Spleen (tissue), 13 donors: ENCODE measurements at places on chromosomes 3 and 15. TPM values are rescaled to one million over a fixed set of nuclear protein-coding genes. Genes with fewer than 3 reads are reported as not detected.

The ISLR gene
- 34.2 TPM for total RNA-seq

The CLRN1 gene
- total RNA-seq, result not detected

The FANCD2 gene
- total RNA-seq, result 10.0 TPM

The RLBP1 gene
- not detected for total RNA-seq

GRCh38 chr15:74319596-74320351 is 47.7 kb downstream of the CYP11A1 start:
- H3K36me3 ChIP-seq, result no peaks in the 10 kb centered on the region
- no peak for DNase-seq
- H3K27me3 ChIP-seq, result no peaks in the 10 kb centered on the region
- no peak overlapping the region for H3K4me3 ChIP-seq
- H3K4me1 ChIP-seq, result peaks cover 60% of the 10 kb centered on the region
- H3K27ac ChIP-seq, result no peak overlapping the region

DNA sequence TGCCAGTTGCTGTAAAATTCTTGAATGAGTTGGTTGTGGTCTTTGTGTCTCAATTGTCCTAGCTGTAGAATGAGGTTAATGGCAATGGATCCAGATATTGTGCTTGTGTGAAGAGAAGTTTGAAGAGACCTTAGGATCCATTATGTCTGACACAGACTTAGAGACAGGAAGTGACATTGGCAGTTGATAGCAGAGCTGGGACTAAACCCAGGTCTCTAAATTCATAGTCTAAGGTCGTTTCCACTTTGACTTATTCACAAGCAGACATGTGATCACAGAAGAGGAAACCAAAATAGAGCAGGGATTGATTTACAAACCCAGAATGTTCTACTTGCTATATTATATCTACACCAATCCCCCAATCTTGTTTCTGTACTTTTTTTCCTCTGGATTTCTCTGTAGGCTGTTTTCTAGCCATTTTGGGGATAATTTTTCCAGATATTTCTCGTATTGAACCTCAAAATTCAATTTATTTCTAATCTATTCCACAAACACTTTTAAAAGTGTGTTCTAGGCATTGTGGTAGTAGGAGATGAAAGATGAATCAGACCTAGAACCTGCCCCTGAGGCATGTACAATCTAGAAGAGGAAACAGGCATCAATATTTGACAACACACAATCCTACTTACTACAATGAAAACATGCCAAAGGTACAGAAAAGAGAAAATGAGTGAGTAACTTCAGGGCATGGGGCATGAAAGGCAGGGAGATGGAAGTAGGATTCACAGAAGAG is 123.3 kb downstream of the NFKBIZ start:
- no peak for DNase-seq
- no peak overlapping the region for H3K27ac ChIP-seq
- H3K4me1 ChIP-seq, result no peaks in the 10 kb centered on the region
- H3K27me3 ChIP-seq, result no peaks in the 10 kb centered on the region

GRCh38 chr3:171788546-171789351 is 21.5 kb downstream of the PLD1 start:
- H3K27me3 ChIP-seq, result no peaks in the 10 kb centered on the region
- no peak overlapping the region for H3K4me3 ChIP-seq
- peaks cover 2% of the 10 kb centered on the region for H3K4me1 ChIP-seq
- no peak overlapping the region for H3K27ac ChIP-seq
- no peak for DNase-seq

DNA sequence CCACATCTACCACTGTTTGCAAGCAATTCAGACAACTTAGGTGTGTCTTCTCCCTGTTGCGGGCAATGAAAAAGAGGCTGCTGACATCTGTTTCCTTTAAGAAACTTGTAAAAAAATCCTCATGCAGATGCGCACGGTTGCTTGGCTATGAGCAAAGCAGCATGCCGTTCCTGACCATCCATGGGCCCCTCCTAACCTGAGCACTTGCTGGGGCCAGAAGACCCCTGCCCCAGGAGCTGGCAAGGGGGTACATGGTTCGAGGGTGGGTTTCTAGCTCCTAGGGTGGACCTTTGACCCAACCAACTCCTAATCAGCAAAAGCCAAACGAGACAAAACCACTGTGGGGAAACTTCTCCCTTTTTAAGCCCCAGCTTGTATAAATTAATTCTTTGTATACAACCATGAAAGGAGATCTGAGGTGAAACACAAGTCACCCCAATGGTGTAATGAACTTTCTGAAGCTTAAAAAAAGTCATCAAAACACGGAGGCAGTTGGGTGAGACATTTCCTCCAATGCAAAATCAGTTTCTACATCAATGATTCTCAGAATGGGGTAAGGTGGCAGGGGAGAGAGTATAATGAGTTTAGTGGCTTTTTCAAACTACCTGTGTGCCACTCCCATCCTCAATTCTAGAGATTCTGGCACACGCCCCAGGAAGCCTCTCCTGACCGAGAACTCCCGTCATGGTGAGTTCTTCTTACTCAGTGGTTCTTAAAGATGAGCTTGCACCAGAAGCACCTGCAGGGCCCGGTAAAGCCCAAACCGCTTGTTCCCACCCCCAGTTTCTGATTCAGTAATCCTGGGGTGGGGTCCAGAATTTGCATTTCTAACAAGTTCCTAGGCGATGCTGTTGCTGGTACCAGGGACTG is 44.1 kb downstream of the CPN2 start:
- H3K4me1 ChIP-seq, result peaks cover 51% of the 10 kb centered on the region
- H3K27me3 ChIP-seq, result no peaks in the 10 kb centered on the region
- peak; percentile 75 for DNase-seq
- no peaks in the 10 kb centered on the region for H3K36me3 ChIP-seq

- H3K4me3 ChIP-seq, result no peak overlapping the region
- DNase-seq, result no peak
- no peaks in the 10 kb centered on the region for H3K4me1 ChIP-seq
- H3K27ac ChIP-seq, result no peak overlapping the region
Measured at GRCh38 chr15:69012761-69013364, 1.6 kb upstream of the NOX5 start.

- no peak for DNase-seq
- H3K4me3 ChIP-seq, result no peak overlapping the region
Measured at GRCh38 chr3:22474706-22475445, 723.9 kb upstream of the ZNF385D start.

DNA sequence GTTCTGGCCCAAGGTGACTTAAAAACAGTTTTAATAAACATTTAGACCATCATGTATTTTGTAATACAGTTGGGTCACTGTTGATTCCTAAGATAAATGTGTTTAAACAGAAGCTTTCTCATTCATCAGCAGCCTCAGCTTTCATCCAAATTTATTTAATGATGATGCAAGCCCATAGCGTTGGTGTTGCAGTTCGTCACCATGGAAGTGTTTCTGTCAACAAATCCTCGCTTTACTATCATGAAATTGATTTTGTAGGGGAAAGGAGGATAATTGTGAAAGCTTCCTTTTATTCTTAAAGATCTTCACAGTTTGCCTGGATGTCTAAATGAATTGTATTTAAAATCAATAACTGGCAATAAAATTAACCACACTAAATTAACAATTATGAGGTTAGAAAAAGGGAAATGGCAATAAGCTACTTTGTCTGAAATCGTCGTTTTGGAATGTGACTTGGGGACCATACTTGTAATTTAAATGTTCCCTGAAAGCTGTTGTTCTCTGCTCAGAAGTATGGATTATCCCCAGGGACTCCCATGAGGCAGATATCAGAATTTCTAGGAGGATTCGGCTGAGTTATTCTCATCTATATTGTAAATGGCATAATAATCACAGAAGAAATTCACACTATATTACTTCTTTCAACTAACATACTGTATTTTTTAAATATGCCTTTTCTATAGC is 29.0 kb downstream of the CMSS1 start:
- H3K4me1 ChIP-seq, result peaks cover 7% of the 10 kb centered on the region
- no peak for DNase-seq
- no peak overlapping the region for H3K4me3 ChIP-seq
- H3K27ac ChIP-seq, result peak overlapping the region; percentile 4

DNA sequence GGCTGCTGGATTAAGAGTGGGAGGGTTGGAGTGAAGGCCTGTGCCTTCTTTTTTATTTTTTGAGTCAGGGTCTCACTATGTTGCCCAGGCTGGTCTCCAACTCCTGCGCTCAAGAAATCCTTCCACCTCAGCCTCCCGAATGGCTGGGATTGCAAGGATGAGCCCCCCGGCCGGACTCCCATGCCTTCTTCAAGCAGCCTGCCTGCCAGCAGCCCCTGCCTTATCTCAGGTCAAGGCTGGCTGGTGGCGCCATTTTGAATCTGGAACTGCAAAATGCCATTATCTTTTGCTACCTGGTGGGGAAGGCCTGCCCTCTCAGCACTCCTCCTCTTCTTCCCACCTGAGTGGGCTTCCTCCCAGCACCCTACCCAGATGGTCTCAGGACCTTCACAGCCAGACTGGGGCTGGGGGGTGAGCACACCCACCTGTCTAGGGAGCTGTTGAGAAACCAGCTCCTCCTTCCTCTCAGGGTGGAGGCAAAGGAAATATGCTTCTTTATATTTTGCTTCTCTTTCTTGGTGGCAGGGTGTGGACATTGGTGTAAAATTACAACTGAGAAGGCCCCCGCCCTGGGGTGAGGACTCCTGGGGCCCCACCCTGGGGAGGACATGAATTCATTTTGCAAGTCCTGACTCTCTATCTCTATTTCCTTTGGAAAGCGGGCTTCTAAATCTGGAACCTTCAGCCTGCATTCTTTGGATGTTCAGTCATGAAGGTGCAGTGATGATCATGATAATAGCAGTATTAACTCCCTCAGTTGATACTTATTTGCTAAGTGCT is 7.7 kb upstream of the FLNB start:
- no peak overlapping the region for H3K27ac ChIP-seq
- no peak overlapping the region for H3K4me3 ChIP-seq
- no peaks in the 10 kb centered on the region for H3K27me3 ChIP-seq
- no peak for DNase-seq

DNA sequence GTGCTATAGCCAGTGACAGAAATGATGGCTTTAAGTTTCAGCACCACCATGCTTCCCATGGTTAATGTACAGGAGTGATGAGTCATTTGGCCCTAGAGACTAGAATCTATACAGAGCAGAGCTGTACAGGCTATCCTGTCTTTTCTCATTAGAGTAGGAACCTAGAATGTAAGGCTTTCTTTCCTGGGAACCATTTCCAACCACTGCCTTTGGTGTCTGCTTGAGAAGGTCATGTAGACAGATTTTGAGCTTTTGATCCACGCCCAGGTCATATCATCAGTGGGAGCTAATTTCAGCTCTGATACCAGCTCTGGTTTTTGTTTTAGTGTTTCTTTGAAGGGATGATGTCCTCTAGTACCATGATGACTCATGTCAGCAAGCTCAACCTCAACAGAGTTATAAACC is 543.1 kb downstream of the NTRK3 start:
- no peaks in the 10 kb centered on the region for H3K36me3 ChIP-seq
- H3K27me3 ChIP-seq, result no peaks in the 10 kb centered on the region
- no peaks in the 10 kb centered on the region for H3K4me1 ChIP-seq
- no peak overlapping the region for H3K4me3 ChIP-seq

DNA sequence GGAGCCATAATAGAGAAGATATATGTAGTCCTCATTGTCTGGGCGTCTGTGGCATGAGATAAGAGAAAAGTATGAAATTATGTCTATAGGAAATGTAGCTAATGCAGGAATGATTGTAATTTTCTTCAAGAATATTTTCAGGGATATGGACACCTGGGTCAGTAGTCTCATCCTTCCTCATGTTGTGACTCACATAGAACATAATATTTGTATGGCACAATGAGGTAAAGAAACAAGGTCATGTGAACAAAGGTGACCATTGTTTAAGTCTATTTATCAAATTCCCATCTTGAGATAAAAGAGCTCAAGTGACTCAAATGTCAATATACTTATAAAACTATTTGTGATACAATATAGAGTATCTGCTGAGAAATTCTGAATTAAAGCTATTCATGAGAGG is 345.5 kb upstream of the ROBO1 start:
- H3K4me1 ChIP-seq, result no peaks in the 10 kb centered on the region
- H3K36me3 ChIP-seq, result no peaks in the 10 kb centered on the region
- H3K4me3 ChIP-seq, result no peak overlapping the region
- H3K27me3 ChIP-seq, result no peaks in the 10 kb centered on the region
- no peak overlapping the region for H3K27ac ChIP-seq

DNA sequence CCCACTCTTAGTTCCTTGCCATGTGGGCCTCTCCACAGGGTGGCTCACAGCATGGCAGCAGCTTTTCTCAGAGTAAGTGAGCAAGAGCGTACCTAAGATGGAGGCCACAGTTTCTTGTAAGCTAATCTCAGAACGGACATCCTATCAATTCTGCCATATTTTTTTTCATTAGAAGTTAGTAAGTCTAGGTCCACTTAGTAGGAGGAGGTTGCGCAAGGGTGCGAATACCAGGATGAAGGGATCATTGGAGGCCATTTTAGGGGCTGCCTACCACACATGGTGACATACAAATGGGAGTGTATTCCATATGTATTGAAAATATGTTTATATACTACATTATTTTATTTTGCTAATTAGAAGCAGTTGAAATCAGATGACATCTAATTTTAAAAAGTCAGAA is 31.5 kb downstream of the NR1D2 start:
- H3K36me3 ChIP-seq, result peaks cover 78% of the 10 kb centered on the region
- H3K4me1 ChIP-seq, result no peaks in the 10 kb centered on the region
- DNase-seq, result no peak
- H3K4me3 ChIP-seq, result no peak overlapping the region
- H3K27ac ChIP-seq, result no peak overlapping the region
- no peaks in the 10 kb centered on the region for H3K27me3 ChIP-seq

DNA sequence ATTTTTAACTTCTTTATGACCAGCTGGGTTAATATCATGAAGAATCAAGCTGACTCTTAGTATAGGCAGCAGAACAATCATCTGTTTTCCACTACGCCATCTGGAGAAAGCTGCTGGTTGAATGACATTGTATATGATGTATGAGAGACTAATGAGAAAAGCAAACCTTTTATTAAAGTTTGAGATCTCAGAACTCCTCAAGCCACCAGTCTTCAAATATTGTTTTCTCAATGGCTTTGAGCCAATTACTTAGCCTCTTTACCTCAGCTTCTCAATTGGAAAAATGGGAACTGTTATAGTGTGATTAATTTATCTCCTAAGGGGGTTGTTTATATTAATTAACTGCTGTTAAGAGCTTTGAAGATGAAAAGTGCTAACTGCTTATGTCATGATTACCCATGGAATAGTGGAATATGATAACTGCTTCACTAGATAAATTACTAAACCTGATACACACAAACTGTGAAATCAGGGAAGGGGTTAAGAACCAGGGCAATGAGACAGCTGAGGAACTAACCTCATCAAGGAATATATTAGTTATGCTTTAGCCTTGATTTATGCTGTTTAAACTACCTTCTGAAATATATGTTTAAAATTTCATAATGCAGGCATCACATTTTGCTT is 330.1 kb downstream of the SOX2 start:
- DNase-seq, result no peak
- H3K27ac ChIP-seq, result no peak overlapping the region
- no peaks in the 10 kb centered on the region for H3K36me3 ChIP-seq

DNA sequence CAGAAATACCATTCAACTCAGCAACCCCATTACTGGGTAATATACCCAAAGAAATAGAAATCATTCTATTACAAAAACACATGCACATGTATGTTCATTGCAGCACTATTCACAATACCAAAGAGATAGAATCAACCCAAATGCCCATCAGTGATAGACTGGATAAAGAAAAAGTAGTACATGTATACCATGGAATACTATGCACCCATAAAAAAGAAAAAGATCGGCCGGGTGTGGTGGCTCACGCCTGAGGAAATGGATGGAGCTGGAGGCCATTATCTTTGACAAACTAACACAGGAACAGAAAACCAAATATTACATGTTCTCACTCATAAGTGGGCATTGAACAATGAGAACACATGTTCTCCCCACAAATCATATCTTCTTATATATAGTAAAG is 75.7 kb upstream of the TNFSF10 start:
- H3K27me3 ChIP-seq, result no peaks in the 10 kb centered on the region
- no peaks in the 10 kb centered on the region for H3K36me3 ChIP-seq
- H3K4me1 ChIP-seq, result peaks cover 21% of the 10 kb centered on the region
- no peak overlapping the region for H3K4me3 ChIP-seq
- H3K27ac ChIP-seq, result no peak overlapping the region
